ENCODE measurements at places on chromosomes 11 and 22.

DNA sequence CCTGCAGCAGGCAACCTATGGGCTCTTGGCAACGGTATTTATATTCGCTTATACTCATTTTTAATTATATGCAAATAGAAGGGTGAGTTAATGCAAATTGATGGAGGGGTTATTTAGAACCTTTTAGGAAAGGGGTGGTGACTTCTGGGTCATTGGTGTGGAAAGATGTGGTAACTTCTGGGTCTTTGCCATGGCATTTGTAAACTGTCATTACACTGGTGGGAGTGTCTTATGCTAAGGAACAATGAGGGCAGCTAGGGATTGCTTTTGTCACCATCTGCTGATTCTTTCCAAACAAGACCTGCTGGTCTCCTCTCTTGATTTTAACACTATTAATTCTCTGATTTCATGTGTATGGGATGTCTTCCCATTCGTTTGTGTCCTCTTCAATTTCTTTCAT is 11.7 kb upstream of the KAT5 start:
- DNase-seq = no peak

DNA sequence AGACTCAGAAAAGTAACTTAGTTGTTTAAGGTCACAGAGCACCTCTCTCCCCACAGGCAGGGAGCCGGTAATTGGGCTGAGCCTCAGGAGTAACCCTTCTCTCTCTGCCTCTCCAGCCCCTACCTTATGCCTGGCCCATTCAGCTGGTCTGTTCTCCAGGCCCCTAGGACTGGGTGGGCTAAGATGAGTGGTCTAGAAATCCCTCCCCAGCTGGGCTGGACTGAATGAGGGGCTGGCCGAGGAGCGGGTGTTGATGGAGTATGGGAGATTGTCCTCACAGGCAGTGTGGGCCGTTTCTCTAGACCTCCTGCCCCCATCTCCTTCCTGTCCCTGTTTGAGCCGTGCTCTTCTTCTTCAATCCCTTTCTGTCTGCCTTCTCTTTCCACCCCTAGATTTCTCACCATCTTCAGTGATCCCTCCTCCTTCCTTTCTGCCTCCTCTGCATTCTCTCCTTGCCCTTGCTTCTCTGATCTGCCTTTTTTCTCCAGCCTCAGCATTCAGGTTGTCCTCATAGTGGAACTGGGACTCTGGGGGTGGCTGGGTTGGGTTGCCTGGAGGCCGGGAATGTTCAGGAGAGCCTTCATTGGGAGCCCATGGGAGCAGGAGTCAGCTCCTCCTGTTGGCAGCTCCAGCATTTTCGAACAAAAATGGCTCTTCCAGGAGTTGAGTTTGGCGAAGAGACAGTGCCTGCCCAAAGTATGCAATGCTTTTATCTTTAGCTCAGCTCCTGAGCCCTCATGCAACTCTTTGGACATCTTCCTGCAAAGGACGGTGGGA is 7.6 kb downstream of the ST3GAL4 start:
- DNase-seq = no peak

- DNase-seq = no peak
Observed at GRCh38 chr11:61594907-61595257, 14.0 kb upstream of the SYT7 start.

GRCh38 chr11:69881467-69882269 is 62.5 kb upstream of the FGF3 start:
- DNase-seq = no peak

DNA sequence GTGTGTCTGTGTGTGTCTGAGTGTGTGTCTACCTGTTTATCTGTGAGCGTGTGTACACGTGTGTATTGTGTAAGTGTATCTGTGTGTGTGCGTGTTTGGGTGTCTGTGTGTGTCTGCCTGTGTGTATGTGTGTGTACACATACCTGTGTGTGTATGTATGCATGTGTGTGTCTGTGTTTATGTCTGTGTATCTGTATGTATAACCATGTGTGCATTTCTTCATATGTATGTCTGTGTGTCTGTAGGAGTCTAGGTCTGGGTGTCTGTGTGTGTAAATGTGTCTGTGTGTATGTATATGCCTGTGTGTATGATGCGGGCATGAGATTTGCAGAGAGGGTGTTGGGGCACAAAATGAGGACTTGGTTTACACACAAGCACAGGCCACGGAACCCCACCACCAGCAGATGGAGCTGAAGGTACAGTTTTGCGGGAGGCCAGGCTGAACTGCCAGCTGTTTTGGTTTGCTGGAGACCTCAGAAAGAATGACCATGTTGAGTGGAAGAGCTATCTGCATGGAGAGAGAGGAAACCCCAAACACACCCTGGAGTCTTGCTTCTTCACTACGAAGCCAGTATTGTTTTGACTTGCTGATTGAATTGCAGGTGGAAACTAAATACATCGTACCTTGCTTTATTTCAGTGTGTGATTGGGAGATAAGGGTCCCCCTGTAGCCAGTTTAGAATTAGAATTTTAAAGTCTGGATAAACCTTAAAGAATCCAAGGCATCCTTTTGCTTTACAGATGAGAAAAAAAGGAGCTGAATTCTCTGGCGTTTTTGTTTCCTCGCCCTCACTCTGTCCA is 497.2 kb downstream of the NTM start:
- peak; percentile 45 for DNase-seq

GRCh38 chr11:1351278-1351937 is 38.3 kb upstream of the BRSK2 start:
- no peak for DNase-seq

GRCh38 chr11:19242179-19242932 is 1.6 kb upstream of the E2F8 start:
- no peak for DNase-seq

Data from large intestine (tissue), 12 donors.